ENCODE measurements at places on chromosomes 12 and 14.
A peak's percentile ranks its signal among the peaks of the same experiment; 100 is the strongest.

DNA sequence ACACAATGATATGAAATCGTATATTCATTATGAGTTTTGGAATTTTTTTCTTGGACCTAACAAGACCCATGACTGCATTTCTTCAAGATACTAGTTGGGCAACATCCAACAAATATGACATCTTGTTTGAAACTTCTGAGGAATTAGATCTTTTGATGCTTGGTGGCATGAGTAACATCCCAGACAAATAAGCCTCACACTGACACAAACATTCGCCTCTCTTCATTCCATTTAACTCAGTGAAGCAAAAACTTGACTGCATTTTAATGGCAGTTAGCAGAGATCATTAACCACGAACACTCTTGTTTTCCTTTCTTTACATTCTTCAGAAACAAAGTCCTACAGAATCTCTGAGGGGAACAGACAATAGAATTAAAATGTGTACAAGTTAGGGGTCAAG, 758.3 kb downstream of the C12orf50 start:
- no peak for DNase-seq

DNA sequence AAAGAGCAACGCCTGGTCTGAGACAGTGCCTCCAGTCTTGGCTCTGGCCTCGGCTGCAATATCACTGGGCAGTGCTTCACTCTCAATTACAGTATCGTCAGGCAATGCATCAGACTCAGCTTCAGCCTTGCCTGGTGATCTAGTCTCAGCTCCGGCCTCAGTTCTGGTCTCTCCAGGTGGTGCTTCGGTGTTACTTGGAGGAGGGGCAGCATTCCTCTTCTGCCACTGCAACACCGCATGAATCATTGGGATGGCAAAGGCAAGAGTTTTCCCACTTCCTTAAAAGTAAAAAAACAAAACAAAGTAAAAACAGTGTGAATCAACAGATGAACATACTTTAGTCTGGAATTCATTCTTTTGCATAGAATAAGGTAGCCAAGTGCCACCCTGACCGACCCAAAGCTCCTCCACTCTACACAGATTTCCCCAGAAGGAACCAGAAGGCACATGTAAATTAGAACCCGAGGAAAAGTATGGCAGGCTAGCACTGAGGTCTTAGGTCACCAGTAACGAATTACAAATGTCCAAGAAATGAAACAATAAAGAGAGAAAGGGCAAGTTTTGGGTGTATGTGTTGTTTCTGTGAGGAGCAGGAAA, 18.6 kb downstream of the DDX24 start:
- DNase-seq: no peak

DNA sequence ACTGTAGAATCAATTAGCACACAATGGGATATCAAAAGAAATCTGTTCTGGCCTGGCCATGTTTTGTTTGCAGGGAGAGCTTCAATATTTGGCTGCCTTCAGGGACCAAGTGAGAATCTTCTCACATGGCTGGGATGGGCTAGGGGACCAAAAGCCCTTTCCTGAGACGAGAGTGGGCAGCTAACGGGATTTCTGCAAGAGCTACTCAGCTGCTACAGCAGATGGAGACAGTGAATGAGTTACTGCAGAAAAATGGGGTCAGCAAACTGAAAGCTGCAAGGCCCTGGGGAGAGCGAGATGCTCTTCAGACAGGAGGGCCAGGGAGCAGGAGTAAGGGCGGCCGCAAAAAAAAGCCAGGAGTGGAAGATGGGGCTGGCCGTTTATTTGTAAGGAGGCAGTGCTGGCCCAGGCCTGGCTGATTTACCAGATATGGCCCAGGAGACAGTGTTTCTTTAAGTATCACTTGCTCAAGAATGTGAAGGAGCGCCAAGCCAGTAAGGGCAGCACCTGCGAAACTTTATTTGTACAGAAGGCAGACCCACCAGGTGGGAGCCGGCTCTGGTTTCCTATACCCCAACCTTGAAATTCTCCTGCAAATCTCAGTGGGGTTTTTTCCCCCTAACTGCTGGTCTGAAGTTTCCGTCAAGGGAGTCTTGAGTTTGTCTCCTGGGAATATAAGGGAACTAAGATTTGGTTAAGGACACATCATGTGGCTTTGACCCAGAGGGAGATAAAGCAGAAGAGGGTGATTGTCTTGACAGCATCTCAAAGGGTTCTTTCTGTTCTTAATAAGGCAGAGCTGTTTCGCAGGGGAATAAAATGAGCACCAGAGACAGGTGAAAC, 57.8 kb downstream of the SSH1 start:
- DNase-seq: no peak

GRCh38 chr12:29102741-29103140, 46.3 kb upstream of the FAR2 start:
- DNase-seq: no peak

DNA sequence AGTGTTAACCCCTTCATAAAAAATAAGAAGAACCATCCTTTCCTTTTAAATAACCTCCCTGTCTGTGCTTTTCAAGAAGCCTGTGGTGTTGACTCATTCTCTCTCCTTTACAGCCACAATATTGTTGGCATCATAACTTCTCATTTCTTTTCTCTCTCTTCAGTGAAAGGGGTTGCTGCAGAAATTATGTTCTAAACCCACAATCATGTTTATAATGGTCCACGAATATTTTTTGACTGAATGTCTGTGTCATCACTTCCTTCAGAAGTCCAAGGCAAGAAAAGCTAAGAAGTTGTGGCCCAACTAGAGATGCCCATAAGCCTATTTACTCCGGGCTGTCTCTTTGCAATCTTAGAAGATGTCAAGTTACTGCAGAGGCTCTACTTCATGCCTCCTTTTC, 488.3 kb downstream of the APAF1 start:
- DNase-seq: no peak

GRCh38 chr12:33427071-33427470, 12.5 kb downstream of the SYT10 start:
- peak; percentile 14 for DNase-seq

GRCh38 chr14:77375973-77376770, 722 bp downstream of the TMED8 start:
- peak; percentile 17 for DNase-seq

GRCh38 chr12:55736780-55737580, 5.9 kb upstream of the GDF11 start:
- peak; percentile 35 for DNase-seq

- DNase-seq: no peak
Measured at GRCh38 chr12:28025821-28026505, 53.4 kb upstream of the PTHLH start.

- DNase-seq: no peak
Measured at GRCh38 chr12:4044736-4045730, 171.8 kb upstream of the PARP11 start.

GRCh38 chr12:27163048-27163715, 80.8 kb upstream of the C12orf71 start:
- DNase-seq: no peak

DNA sequence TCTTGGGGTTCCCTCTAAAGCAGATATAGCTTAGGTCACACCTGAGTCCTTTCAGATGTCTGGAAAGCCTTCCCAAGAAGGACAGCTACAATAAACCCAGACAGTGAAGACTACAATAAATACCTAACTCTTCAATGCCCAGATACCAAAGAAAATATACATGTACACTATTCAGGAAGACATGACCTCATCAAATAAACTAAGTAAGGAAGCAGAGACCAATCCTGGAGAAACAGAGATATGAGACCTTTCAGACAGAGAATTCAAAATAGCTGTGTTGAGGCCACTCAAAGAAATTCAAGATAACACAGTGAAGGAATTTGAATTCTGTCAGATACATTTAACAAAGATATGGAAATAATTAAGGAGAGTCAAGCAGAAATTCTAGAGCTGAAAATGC, 15.3 kb downstream of the MIPOL1 start:
- DNase-seq: no peak

DNA sequence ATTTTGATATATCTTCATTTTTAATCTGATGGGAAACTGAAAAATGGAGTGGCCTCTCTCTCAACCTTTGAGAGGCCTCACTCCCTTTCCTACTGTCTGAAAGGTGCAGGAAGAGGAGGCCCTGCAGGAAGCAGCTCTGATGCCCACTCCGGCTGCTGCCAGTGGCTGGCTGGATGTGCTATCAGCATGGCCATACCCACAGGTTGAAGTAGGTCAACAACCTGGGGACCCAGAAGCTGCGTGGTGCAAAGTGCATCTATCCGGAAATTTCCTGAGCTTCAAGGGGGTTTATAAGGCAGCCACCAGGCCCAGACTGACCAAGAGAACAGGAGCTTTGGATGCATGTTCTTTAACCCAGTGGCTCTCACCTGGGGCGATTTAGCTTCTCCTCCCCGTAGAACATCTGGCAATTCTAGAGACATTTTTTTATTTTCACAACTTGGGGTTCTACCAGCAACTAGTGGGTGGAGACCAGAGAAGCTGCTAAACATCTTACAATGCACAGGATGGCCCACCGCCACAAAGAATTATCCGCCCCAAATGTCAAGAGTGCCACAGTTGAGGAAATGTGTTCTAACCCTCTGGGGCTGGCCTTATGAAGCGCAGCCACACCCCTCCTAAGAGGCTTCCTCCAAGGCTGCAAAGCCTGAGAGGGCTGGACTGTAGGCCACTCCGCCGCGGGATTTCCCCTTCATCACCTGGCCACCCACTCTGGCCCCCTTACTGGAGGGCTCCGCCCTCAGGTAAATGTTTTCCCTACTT, 8.2 kb upstream of the BATF start:
- DNase-seq: no peak

- DNase-seq: no peak
Measured at GRCh38 chr14:99190696-99191394, 81.2 kb downstream of the BCL11B start.

DNA sequence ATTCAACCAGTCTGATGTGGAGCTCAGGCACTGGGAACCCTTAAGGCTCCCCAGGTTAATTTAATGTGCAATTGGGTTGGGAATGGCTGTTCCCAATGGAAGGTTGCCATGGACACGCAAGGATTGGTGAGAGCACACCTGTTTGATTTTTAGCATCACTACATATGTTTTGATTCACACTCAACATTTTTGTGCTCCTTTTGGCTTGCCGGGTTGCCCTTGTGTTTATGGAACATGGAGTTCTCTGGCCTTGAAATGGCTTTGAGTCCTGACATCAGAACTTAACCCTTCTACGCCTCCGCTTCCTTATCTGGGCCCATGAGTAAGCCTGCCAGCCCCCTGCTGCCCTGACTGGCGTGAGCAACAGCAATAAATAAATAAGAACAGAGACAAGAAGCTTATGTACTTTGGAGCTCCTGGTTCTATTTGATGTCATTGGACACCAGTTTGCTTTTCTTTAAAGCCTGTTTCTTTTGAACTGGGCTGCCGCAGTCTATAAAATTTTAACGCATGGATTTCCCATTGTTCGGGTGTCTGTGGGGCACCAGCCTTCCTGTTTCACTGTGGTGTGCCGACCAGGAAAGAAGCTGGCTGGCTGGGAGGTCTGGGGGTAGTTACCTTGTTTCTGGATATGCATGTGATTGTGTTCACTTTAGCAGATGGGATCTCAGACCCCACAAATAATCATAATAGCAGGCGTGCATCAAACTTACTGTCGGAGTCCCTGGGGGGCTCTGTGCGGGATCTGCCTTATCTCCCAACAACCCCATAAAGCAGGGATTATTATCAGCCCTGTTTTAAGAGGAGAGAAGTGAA, 27.8 kb downstream of the TBX3 start:
- DNase-seq: no peak

DNA sequence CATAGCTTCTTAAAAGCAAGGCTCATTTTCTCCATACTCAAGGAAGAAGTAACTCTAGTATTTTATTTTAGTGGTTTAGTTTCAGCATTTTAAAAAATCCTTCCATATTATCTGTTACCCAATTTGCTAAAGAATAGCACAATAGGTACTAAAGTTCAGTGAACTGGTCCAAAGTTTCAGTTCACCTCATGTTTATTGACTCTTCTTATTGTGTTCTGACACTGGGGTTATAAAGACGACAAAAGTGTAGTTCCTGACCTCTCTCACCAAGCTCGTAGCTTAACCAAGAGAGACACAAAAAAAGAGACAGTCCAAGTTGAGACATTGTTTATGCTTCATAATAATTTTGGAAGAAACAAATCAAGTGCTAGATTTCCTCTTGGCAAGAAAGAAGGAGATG, 40.8 kb upstream of the SLC38A2 start:
- no peak for DNase-seq

DNA sequence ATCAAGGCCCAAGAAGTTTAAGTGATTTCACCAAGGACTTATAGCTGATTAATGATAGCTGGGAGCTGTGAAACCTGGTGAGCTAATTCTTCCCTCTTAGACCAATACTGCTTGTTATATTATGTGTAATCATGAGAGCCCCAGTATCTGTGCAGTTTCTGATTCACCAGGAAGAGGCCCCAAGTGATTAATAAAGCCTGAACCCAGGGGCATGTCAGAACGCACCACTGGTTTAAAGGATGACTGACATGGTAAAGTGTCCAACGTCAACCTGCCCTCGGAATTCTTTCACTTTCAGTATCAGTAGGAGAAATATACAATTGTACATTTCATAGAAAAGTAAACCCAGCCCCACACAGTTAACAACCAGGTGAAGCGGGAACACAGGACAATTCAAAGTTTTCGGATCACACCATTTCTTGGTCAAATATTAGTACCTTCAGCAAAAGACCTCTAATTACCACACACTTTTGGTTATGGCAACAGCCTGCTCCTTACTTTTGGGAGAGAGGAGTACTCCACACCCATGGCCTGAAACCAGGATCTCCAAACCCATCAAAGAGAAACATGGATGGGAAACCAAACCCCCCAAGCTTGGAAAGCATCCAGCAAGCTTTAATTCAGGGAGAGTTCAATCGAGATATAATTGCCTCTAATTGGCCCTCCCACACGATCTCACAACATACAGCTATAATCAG, 28.5 kb downstream of the TMCC3 start:
- DNase-seq: peak; percentile 71

DNA sequence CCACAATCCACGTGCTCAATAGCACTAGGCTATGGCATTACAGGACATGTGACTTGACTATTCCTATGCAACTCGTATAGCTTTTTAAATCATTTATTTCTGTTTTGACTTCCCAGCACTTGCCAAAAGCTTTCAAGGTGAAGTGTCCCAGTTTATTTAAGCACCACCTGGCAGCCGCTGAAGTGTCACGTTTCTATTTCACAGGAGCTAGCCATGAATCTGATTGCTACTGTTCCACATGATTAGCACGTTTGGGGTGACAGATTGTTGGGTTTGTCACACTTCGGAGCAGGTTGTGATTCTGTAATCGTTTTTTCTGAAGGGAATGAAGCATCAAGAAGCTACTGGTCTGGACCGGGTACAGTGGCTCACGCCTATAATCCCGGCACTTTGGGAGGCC, 39.9 kb upstream of the BICDL1 start:
- peak; percentile 81 for DNase-seq

DNA sequence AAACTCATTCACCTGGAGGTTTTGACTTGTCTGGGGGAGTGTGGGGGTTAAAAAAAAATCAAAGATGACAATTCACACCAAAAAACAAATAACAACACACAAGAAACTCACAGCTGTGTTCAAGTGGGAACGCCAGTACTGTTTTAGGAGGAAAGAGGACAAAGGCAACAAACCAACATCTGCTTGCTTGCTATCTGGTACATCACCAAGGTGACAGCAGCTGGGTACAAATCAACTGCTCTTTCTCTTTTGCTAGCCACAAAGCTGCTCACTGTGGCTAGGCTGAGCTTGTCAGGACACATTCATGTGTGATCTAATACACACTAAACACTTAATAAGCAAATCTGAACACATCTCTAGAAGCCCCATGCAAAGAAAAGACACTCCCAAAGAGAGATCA, 128.0 kb upstream of the RAP1B start:
- DNase-seq: no peak
